ENCODE measurements at places on chromosomes 2 and 18.
A peak's percentile ranks its signal among the peaks of the same experiment; 100 is the strongest.

GRCh38 chr2:32811696-32812095, 135.1 kb upstream of the LTBP1 start:
- no peak for DNase-seq
- H3K27ac ChIP-seq, result no peak overlapping the region
- no peaks in the 10 kb centered on the region for H3K4me1 ChIP-seq
- no peaks in the 10 kb centered on the region for H3K36me3 ChIP-seq

DNA sequence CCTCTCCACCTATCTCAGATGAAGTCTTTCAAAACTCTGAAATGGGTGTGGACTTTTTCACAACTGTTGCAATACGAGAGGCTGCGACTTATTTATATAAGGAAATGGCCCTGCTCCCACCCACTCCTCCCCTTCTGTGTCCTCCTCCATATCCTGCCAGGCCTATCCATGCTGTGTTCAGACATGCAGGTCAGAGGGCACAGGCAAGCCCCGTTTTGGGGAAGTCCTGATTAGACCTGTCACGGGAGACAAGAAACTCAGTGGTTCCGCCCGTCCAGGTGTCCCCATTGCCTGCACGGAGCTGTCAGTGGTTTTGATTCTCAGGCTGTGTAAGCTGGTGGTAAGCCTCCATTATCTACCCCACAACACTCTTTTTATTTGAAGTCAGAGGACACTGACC, 99.6 kb upstream of the MGAT5 start:
- no peaks in the 10 kb centered on the region for H3K36me3 ChIP-seq
- H3K27me3 ChIP-seq, result no peaks in the 10 kb centered on the region
- no peak overlapping the region for H3K27ac ChIP-seq
- no peak overlapping the region for H3K4me3 ChIP-seq
- H3K4me1 ChIP-seq, result peaks cover 33% of the 10 kb centered on the region

- H3K36me3 ChIP-seq, result no peaks in the 10 kb centered on the region
- no peak overlapping the region for H3K4me3 ChIP-seq
- H3K4me1 ChIP-seq, result peaks cover 36% of the 10 kb centered on the region
- no peaks in the 10 kb centered on the region for H3K27me3 ChIP-seq
- no peak for DNase-seq
- H3K27ac ChIP-seq, result peak overlapping the region; percentile 8
These were observed 32.1 kb downstream of the FBXO48 start for GRCh38 chr2:68434981-68435380.

- no peak overlapping the region for H3K4me3 ChIP-seq
- no peaks in the 10 kb centered on the region for H3K4me1 ChIP-seq
- no peak overlapping the region for H3K27ac ChIP-seq
- H3K36me3 ChIP-seq, result no peaks in the 10 kb centered on the region
- DNase-seq, result no peak
These were observed 161.6 kb upstream of the NCK2 start for GRCh38 chr2:105582952-105583660.

DNA sequence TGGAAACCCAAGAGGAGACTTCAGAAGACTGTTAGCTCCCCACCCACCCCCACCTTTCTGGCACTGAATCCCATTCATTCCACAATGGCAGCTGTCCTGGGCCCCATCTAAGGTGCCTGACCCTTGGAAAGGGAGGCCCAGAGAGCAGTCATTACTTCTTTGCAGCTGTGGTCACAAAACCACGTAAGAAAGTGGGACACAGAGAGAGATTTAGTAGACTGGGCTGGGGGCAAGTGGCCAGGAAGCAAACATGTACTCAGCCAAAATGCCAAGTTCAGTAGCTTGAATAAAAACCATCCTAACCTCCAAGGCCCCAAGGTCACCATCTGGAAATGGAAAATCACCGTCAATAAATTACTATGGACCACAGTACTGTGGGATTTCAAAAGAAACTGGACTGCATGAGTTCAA, 381.4 kb downstream of the TNS1 start:
- no peaks in the 10 kb centered on the region for H3K36me3 ChIP-seq
- peaks cover 15% of the 10 kb centered on the region for H3K4me1 ChIP-seq
- peak overlapping the region; percentile 9 for H3K27ac ChIP-seq

DNA sequence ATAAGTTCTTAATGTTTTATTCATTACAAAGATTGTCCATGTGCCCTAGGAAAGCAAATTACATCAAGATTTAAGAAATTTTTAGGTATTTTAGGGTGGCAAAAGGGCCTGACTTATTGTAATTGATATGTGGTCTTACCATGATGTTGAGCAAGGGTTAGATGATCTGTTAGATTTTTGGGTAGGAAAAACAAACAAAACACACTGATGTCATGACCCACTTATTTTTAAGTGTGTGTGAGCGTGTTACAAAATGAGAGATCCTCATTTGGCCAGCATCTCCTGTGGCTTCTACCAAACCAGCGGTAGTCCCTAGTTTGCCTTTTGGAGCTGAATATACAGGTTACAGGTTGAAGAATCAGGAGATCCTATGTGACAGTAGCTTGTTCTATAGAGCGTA, 89.8 kb upstream of the ITGB6 start:
- no peak overlapping the region for H3K27ac ChIP-seq
- H3K27me3 ChIP-seq, result no peaks in the 10 kb centered on the region
- no peak overlapping the region for H3K4me3 ChIP-seq
- peaks cover 41% of the 10 kb centered on the region for H3K36me3 ChIP-seq
- H3K4me1 ChIP-seq, result peaks cover 51% of the 10 kb centered on the region

DNA sequence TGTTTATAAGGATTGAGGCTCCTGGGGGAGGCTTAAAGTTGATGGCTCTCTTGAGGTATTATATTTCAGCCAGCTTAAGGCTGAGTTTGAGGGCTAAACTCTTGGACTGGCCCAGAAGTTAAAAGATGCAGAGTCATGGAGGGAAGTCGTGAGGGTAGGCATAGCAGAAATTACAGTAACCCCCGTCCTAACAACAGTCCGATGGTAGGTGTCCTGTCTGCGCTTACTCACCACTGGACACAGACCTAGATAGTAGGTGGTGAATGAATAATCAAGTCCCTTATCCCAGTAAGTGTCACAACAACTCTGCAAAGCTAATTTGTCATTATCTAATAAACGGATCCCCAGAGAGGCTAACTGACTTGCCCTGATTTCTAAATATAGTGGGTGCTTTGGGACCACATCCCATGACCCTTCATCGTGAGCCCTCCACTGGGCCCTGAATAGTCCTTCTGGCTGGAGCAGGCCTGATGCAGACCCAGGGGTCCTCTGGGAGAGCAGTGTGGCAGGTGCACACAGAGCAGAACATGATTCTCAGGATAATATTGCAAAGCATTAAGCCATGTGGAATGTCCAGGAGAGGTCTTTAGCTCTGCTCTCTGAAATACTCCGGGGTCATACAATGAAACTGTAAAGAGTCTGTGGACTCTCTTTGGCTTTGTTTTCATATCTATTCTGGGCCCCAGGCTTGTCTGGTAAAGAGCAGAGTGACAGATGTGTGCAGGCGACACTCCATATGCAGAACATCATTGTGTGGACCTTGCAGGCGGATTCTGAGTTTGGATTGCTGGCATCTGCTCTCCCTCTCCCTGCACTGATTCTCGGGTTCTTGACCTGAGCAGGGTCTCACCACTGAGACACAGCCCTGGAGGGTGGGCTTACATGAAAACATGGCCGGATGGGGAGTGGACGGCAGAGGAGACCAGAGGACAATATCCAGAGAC, 98.1 kb downstream of the RNF144A start:
- H3K36me3 ChIP-seq, result no peaks in the 10 kb centered on the region
- no peak overlapping the region for H3K27ac ChIP-seq
- no peak overlapping the region for H3K4me3 ChIP-seq
- DNase-seq, result no peak
- H3K27me3 ChIP-seq, result no peaks in the 10 kb centered on the region

GRCh38 chr2:169136885-169137534, 67.6 kb downstream of the DHRS9 start:
- no peak overlapping the region for H3K4me3 ChIP-seq
- H3K27me3 ChIP-seq, result no peaks in the 10 kb centered on the region

DNA sequence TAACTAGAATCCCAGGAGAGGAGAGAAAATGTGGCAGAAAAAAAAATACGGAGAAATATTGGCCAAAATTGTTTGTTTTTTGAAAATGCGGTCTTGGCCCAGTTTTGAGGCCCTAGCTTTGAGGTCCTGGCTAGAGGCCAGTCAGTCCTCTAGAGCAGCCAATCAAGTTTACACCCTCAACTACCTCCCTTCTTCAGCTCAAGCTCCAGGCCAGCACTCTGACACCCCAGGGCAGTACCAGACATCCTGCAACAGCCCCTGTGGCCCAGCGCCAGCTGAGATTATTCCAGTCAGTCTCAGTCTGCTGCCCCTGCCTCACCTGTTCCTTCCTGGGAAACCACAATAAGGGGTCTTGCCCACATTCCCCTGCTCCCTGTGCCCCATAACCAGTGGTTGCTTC, 107.7 kb downstream of the UGGT1 start:
- DNase-seq, result no peak
- no peak overlapping the region for H3K27ac ChIP-seq
- H3K4me3 ChIP-seq, result no peak overlapping the region
- H3K27me3 ChIP-seq, result no peaks in the 10 kb centered on the region
- H3K36me3 ChIP-seq, result no peaks in the 10 kb centered on the region

DNA sequence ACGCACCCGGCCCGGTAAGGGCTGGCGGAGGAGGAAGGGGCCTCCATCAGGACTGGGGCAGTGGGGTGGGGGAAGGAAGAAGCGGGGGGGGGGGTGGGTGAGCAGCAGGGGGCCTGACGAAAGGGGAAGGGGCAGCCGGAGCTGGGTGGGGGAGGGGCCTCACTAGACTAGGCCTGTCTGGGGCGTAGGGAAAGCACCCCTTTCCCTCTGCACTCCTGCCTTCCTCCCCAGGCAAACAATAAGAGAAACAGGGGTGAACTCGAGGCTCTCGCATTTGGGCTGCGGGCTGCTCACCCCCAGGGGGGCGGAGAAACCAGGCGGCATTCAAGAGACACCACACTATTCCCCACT, 82.7 kb upstream of the POMC start:
- peak overlapping the region; percentile 74 for H3K4me3 ChIP-seq
- H3K4me1 ChIP-seq, result peaks cover 20% of the 10 kb centered on the region
- peak overlapping the region; percentile 83 for H3K27ac ChIP-seq

- no peak for DNase-seq
- H3K27me3 ChIP-seq, result no peaks in the 10 kb centered on the region
- H3K36me3 ChIP-seq, result no peaks in the 10 kb centered on the region
These were observed 81.9 kb upstream of the VWC2L start for GRCh38 chr2:214328941-214329340.

- no peak overlapping the region for H3K4me3 ChIP-seq
- H3K36me3 ChIP-seq, result no peaks in the 10 kb centered on the region
- DNase-seq, result no peak
- no peaks in the 10 kb centered on the region for H3K4me1 ChIP-seq
These were observed 351.5 kb downstream of the NR4A2 start for GRCh38 chr2:155980941-155981560.

GRCh38 chr18:41025666-41026065, 929.4 kb upstream of the PIK3C3 start:
- H3K27me3 ChIP-seq, result no peaks in the 10 kb centered on the region
- H3K4me3 ChIP-seq, result no peak overlapping the region
- no peak for DNase-seq
- no peaks in the 10 kb centered on the region for H3K4me1 ChIP-seq
- no peaks in the 10 kb centered on the region for H3K36me3 ChIP-seq
- H3K27ac ChIP-seq, result no peak overlapping the region

DNA sequence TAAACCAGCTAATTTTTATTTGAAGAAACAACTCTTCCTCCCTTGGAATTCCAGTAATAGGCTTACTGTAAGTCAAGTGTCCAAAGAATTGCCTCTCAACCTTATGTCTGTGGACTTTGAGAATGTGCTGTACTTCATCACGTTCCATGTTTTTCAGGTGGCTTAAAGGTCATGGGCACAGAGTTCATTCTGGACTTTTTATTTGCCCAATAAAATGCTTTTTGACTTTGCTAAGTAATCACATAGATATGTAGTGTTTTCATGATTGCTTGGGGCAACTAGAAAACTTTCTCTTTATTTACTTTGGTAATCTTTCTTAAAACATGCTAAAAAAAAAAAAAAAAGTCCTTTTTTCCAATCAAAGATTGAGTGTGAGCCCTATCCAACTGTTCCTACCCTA, 10.4 kb upstream of the DNAH7 start:
- no peaks in the 10 kb centered on the region for H3K27me3 ChIP-seq
- no peak overlapping the region for H3K4me3 ChIP-seq
- H3K4me1 ChIP-seq, result peaks cover 7% of the 10 kb centered on the region
- no peak for DNase-seq
- H3K27ac ChIP-seq, result peak overlapping the region; percentile 5
- H3K36me3 ChIP-seq, result no peaks in the 10 kb centered on the region

GRCh38 chr2:196677404-196677803, 37.9 kb downstream of the CCDC150 start:
- H3K36me3 ChIP-seq, result no peaks in the 10 kb centered on the region
- no peaks in the 10 kb centered on the region for H3K4me1 ChIP-seq
- no peaks in the 10 kb centered on the region for H3K27me3 ChIP-seq
- no peak overlapping the region for H3K4me3 ChIP-seq
- H3K27ac ChIP-seq, result no peak overlapping the region

DNA sequence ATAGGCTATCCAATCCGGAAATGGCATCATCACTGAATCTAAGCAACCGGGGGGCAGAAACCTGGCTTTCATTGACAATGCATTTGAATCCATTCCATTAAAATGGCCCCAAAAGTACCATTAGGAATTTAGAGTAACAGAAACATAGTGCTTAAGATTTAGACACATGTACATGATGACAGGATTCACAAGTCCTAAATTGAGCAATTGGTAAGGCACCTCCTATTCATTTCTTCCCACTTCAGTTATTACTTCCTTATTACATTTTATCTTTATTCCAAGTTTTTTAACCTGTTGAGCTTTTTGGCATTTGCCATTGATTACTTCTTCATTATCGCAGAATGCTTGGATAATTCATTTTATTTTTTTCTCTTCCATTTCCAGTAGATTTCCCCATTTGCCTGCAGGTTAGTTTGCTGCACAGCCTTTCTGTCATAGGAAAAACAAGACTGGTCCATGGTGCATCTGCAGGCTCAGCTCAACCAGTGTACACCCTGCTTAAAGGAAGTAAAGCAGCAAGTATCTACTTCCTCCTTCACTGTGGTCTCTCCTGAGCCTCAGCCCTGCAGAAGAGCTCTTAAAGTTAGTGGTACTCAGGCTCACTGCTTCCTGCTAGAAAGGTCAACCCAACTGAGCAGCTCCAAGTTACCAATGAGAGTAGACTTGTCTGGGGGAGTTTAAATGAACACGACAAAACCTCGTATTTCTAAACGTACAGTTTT, 89.2 kb downstream of the DOCK10 start:
- no peak overlapping the region for H3K4me3 ChIP-seq
- H3K4me1 ChIP-seq, result peaks cover 25% of the 10 kb centered on the region
- no peaks in the 10 kb centered on the region for H3K27me3 ChIP-seq
- DNase-seq, result no peak
- H3K27ac ChIP-seq, result no peak overlapping the region

DNA sequence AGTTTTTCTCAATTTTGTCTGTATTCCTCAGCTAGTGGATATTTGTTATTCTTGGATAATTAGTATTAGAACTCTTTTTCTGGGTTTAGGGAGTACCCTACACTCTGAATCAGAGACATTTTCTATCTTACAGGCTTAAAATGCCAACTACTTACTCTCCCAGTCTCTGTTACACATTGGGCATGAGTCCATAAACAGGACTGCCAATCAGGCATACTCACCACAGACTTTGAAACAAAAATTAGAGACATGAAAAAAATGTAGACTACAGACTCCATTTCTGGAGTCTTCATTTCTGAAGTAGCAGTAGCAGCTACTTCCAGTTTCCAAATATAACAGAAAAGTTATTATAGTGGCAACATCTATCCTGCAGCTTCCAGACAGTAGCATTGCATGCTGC, 279.7 kb downstream of the MBD5 start:
- H3K27ac ChIP-seq, result no peak overlapping the region
- H3K27me3 ChIP-seq, result no peaks in the 10 kb centered on the region
- H3K4me1 ChIP-seq, result no peaks in the 10 kb centered on the region
- no peak for DNase-seq

Measured in lower lobe of right lung (tissue), 2 donors.